ENCODE measurements at places on chromosomes 4 and X.

DNA sequence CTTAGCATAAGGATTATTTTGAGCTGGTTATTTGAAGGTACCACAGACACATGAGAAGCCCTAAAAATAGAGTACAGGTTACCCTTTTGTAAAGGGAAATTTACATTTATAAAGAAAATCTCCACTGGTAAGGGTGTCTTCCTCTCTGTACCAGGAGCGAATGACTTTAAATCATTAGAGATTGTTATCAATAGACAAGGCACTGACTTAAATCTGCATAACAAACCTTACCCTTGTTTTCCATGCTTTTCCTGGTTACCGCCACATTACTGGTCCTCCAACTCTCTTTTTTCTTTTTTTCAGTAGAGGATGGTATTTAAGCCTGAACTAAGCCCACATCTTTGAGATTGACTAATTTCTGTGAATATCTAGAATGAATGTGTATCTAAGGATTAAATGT, 129.8 kb downstream of the SLC7A11 start:
- DNase-seq = no peak

DNA sequence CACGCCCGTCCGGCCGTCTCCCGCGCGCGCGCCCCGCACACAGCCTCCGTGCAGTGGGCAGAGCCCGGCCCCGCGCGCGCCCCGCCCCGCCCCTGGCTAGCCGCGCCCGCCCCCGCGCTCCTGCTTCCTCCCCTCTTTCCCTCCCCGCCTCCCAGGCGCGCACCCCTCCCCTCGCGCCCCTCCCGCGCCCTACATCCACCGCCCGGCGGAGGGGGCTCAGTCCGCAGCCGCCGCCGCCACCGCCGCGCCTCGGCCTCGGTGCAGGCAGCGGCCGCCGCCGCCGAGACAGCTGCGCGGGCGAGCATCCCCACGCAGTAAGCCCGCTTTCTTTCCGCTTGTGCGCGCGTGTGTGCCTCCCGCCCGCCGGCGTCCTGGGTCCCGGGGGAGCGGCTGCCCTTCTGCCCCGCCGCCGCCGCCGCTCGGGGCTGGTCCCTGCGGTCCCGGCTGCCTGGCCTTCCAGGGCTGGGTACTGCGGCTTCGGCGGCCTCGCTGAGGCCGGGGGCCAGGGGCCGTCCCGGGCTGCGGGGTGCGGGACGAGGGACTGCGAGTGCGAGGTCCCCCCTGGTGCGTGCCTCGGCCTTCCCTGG, at the start of gene FHL1:
TSS of gene FHL1 (plus strand) at position 219 of the 587 bp plus-strand sequence.
- DNase-seq = no peak

- DNase-seq = no peak
These were observed 1291.0 kb downstream of the ARAP2 start for GRCh38 chr4:34953145-34953799.

DNA sequence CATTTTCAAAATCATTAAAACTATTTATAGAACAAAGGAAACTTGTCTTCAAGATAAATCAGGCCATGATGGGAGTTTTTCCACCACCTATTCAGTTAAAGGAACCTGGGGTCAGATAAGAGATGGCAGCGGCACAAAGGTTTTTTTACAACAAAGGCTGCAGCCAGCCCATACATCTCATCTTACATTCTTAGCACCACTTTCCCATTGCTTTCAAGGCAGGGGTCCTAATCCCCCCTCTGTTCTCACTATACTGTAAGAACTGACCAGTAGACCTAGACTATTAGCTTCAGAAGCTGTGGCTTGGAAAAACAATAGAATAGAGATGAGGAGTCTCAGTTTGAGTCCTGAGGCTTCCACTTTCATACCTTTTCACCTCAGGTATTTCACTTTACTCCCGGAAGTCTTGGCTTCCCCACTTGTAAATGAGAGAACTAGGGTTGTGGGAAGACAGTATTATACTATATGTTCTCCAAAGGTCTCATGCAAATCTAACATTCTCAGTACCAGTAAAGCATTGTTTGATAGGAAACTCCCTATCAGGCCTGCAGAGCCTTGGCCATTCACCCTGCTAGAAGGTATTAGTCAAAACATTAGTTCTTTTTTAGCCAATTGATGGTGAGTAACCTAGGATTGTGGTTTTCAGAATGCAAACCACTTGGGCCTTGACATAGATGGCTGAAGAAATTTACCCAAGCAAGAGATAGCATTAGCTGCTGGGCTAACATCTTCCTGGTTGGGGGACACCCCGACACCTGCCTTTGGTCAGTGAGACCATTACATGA, 182.9 kb upstream of the PBDC1 start:
- no peak for DNase-seq

DNA sequence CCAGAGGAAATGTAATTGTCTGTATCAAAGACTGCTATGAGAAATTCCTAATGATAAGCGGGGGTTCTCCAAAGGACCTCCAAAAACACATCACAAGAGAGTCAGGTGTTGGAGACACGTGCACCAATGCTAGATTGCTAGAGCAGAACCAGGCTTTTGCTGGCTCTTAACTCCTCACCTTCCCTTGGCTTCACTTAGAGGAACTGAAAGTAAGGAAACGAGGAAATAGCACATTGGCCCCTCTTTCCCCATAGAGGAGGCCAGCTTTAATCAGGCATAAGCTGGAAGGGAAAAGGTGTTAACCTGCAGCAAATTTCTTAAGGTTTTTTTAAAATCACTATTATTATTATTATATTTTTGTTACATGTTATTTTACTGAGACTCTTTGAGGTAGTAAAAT, 13.6 kb downstream of the OTC start:
- DNase-seq = no peak

- no peak for DNase-seq
These were observed 32.8 kb downstream of the CLDN2 start for GRCh38 chrX:106952988-106953387.

DNA sequence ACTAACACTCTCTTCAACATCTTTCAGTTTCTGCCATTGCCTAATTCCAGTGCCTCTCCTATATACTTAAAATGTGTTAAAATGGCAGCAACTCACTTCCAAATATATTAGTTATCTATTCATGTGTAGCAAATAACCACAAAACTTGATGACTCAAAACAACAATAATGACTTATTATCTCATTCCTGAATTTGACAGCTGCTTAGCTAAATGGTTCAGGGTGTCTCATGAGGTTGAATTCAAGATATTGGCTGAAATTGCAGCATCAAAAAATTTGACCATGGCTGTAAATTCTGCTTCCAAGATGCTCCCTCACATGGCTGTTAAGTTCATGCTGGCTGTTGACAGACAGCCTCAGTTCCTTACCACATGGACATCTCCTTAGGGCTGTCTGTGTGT, 25.3 kb downstream of the PITX2 start:
- DNase-seq = no peak

GRCh38 chrX:74009041-74009440, 294.9 kb upstream of the ZCCHC13 start:
- DNase-seq = no peak

GRCh38 chr4:181692965-181693364, 550.2 kb upstream of the TENM3 start:
- DNase-seq = no peak

- DNase-seq = no peak
These were observed 123.8 kb upstream of the CXCL13 start for GRCh38 chr4:77481856-77482255.

DNA sequence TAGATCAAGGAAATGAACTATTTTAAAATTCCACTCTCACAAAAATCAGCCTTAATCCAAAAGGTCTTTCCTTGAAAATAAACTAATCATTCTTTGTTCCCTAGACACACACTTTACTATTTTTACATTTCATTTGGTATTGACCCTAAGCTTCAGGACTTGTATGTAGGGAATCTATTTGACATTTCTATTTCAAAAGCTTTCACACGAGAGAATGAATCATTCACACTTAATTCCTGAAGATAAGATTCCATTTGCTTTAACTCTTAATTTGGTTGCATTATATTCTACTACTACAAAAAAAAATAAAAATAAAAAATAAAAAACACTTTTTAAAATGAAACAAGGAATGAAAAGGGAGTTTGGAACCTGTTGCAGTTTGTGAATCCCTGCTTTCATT, 43.7 kb downstream of the EDNRA start:
- DNase-seq = no peak

DNA sequence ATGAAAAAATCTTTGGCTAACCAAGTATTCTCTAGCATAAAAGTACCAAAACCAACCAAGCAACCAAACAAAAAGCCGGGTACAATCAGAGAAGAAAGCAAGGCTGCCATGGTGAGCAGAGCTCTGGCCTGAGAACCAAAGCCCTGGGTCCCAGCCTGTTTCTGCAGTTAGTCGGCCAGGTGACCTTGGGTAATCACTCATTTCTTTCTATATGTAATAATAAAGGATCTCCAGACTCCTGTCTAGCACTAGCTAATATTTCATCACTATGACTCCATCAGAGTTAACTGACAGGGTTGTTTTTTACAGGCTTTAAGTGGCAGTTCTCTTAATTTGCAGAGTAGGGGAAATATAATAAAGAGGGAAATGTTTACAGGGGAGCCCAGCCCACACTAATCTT, 34.0 kb upstream of the RASGEF1B start:
- no peak for DNase-seq

DNA sequence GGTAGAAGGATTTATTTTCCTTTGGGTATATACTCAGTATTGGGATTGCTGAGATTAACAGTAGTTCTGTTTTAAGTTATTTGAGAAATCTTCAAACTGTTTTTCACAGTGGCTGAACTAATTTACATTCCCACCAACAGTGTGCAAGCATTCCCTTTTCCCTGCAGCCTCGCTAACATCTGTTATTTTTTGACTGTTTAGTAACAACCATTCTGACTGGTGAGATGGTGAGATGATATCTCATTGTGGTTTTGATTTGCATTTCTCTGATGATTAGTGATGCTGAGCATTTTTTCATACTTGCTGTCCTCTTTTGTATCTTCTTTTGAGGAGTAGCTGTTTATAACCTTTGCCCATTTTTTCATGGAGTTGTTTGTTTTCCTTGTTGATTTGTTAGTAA, 457.8 kb downstream of the TRAM1L1 start:
- no peak for DNase-seq

- no peak for DNase-seq
These were observed 281.8 kb downstream of the RAPGEF2 start for GRCh38 chr4:159384632-159385031.

GRCh38 chr4:168387091-168387490, 68.5 kb upstream of the DDX60 start:
- DNase-seq = no peak

GRCh38 chr4:87406462-87406861, 15.5 kb upstream of the HSD17B11 start:
- DNase-seq = no peak
